ENCODE measurements at places on chromosomes 6 and 20.

DNA sequence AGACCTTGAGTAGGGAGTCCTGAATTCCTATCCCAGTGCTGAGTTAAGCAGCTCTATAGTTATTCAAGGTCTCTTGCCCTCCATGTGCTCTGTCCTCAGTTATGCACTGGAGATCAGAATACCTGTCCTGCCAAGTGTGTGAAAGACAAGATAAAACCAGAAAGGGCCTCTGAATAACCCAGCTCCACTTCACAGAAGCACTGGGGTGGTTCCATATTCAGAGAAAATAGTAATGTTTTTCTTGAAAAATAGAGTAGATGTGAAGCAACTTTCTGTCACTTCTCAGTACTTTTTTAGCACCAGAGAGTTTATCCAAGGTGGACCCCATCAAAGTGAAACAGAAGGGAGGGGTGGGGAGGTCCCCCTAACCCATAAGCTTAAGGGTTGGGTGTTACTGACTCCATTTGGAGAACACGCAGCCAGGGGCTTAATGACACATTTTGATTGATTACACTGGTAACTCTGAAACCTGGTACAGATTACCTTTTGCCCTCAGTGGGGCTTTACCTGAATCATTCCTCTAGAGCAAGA is 509.8 kb upstream of the JARID2 start:
- DNase-seq: no peak

GRCh38 chr20:38001173-38001875 is 31.9 kb downstream of the TTI1 start:
- no peak for DNase-seq

DNA sequence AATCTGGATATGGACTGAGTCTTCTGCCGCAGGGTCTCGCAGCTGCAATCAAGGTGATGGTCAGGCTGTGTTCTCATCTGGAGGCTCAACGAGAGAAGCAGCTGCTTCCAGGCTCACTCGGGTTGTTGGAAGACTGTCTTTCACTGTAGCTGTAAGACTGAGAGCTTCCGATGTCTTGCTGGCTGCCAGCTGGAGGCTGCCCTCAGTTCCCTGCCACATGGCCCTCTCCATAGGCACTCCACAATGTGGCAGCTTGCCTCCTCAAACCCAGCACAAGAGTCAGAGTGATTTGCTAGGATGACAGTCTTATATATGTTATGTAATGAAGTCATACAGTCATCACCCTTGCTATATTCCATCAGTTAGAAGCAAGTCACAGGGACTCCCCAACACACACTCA is 290.5 kb upstream of the CDYL start:
- DNase-seq: no peak

GRCh38 chr20:43572891-43573290 is 14.1 kb downstream of the SGK2 start:
- DNase-seq: no peak

DNA sequence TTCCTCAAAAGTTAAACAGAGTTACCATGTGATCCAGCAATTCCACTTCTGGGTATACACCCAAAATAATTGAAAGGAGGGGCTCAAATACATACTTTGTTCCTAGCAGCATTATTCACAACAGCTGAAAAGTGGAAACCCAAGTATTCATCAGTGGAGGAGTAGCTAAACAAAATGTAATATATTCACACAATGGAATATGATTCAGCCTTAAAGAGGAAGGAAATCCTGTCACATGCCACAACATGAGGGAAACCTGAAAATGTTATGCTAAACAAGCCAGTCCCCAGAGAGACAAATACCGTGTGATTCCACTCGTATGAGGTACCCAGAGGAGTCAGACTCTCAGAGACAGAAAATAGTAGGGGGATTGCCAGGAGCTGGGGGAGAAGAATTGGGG is 44.5 kb downstream of the PXDC1 start:
- DNase-seq: no peak

- no peak for DNase-seq
These were observed 69.2 kb upstream of the SMIM29 start for GRCh38 chr6:34317882-34318498.

DNA sequence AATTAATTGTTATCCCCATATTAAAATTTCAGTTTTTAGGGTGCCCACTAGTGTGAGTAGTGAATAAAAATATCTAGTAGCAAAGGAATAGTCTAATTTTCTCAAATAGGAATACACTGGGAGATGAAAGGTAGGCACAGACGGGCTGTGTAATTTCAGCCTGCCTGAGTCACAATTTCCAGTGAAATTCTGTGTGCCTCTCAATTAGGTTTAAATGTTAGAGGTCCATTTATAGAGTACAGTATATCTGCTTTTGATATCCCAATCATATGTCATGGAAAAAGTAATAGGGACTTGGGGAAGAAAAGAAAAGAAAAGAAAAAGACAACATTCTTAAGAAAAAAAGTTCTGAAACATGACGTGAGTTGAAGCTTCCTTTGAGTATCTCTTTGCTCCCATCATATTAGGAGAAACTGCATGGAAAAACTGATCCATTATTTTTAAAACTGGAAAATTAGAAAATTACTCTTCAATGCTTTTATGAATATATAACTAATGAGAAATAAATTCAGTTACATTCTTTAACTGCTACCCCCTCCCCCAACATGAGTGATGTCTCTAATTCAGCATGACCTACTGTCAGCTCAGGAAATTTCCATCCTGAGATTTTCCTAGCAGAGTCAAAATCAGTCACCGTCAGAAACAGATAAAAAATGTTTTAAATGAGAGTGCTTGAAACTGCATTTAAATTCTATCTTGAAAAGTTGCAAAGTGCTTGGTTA is 473.8 kb upstream of the HSF2 start:
- DNase-seq: no peak

DNA sequence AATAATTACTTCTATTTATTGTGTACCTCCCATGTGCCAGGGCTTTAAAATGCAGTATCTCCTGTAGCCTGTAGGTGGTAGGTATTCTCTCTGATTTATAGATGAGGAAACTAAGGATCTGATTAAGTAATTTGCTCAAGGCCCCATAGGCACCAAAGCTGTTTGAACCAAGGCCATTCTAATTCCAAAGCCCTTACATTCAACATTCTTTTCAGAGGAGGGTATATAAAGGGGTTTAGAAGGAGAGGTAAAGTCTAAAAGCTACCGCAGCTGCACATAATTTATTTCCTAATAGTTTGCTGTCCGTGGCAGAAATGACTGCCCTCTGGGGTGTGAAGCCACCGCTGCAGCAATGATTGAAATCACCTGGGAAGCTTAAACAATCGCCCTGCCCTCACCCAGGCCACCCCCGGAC is 95.0 kb upstream of the FAM8A1 start:
- DNase-seq: no peak

DNA sequence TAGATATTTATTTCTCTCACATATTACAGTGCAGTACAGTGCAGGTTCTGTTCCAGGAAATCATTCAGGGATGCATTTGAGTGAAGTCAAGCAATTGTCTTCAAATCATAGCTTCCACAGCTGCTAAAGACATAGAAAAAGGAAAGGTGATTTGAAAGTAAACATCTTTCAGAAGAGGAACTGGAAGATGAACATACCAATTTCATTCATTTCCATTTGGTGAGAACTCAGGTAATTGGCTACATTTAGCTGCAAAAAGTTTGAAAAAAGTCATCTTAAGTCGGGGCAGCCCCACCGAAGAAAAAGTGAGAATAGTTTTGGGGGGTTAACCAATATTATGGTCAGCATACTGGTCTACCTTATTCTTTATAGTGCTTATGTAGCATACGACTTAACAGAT is 61.4 kb upstream of the IL20RA start:
- no peak for DNase-seq

GRCh38 chr6:7765575-7766325 is 39.9 kb downstream of the BMP6 start:
- no peak for DNase-seq

DNA sequence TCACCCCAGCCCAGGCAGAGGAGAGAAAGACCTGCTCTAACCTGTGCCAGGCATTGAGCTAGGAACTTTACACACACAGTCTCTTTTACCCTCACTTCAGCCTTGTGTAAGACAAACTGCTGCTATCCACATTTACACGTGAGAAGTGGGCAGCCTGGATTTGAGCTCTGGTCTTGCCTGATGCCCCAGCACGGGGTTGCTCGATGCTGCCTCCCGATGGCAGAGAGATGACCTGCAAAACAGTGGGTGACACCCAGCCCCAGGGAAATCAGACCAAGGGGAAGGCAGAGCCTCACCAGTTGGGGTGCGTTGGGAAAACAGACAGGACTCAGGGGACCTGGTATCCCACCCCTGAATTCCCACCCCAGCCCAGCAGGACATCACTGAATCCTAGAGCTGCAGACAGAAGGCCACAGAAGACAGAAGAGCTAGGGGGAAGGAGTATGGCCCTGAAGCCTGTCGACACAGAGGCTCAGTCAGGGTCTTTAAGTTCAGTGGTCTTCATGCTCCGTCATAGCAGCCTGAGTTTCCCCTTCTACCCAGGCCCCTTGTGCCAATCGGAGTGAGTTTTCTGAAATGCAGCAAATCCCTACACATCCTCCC is 990 bp downstream of the BPI start:
- DNase-seq: peak; percentile 17

- no peak for DNase-seq
These were observed 14.4 kb downstream of the SLC22A3 start for GRCh38 chr6:160362556-160362955.

DNA sequence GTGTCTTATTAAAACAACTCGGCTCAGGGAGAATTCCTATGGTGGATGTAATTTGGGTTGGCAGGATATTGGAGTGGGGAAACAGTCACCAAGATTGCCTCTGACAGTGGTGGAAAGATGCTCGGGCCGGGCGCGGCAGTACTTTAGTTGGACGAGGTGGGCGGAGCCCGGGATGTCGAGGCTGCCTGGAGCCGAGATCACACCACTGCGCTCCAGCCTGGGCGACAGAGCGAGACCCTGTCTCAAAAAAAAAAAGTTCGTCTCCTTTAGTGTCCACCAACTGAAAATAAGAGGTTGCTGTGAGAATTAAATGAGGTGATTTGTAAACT is 621 bp downstream of the NOL7 start:
- DNase-seq: peak; percentile 36

DNA sequence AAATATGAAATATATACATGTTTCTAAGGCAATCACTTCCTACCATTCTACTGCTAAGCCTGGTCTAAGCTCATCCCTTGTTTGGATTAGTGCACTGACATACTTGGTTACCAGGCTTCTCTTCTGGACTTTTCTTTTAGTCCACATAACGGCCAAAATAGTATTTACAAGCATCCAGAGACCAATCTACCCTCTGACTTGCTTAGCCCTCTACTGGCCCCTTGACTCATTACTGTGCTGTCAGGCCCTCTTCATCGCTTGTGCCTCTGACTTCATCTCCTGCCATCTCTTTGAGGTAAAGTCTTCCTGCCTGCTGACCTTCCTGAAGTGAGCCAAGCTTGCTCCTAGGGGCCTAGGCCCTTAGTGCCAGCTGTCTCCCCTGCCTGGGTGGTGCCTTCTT is 35.1 kb downstream of the TULP4 start:
- DNase-seq: no peak

DNA sequence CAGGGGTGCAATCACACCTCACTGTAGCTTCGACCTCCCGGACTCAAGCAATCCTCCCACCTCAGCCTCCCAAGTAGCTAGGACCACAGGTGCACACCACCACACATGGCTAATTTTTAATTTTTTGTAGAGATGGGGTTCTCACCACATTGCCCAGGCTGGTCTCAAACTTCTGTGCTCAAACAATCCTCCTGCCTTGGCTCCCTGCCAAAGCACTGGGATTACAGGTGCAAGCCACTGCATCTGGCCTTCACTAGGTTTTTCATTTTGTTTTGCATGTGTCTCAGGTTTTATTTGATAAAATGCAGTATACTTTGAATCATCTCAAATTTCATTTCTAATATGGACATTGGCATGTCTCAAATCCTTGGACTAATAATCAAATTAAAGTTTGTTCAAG is 98.7 kb downstream of the SLC16A10 start:
- DNase-seq: peak; percentile 2

GRCh38 chr6:131765081-131765803 is 42.6 kb upstream of the ENPP1 start:
- DNase-seq: no peak

- no peak for DNase-seq
These were observed 8.6 kb upstream of the CLIC5 start for GRCh38 chr6:46024124-46024769.

- DNase-seq: no peak
These were observed 58.6 kb upstream of the SNX9 start for GRCh38 chr6:157764178-157765068.

- no peak for DNase-seq
These were observed 265.4 kb downstream of the THBS2 start for GRCh38 chr6:168988280-168988679.

GRCh38 chr6:69816569-69816968 is 19.8 kb upstream of the LMBRD1 start:
- DNase-seq: no peak

- DNase-seq: no peak
These were observed 6.8 kb downstream of the NRN1 start for GRCh38 chr6:5999688-6000608.

- DNase-seq: peak; percentile 45
These were observed 3.9 kb downstream of the HEY2 start for GRCh38 chr6:125753218-125753936.

- DNase-seq: no peak
These were observed 39.7 kb downstream of the PIM1 start for GRCh38 chr6:37209461-37210205.

GRCh38 chr6:36221674-36222073 is 25.1 kb downstream of the BRPF3 start:
- DNase-seq: no peak

DNA sequence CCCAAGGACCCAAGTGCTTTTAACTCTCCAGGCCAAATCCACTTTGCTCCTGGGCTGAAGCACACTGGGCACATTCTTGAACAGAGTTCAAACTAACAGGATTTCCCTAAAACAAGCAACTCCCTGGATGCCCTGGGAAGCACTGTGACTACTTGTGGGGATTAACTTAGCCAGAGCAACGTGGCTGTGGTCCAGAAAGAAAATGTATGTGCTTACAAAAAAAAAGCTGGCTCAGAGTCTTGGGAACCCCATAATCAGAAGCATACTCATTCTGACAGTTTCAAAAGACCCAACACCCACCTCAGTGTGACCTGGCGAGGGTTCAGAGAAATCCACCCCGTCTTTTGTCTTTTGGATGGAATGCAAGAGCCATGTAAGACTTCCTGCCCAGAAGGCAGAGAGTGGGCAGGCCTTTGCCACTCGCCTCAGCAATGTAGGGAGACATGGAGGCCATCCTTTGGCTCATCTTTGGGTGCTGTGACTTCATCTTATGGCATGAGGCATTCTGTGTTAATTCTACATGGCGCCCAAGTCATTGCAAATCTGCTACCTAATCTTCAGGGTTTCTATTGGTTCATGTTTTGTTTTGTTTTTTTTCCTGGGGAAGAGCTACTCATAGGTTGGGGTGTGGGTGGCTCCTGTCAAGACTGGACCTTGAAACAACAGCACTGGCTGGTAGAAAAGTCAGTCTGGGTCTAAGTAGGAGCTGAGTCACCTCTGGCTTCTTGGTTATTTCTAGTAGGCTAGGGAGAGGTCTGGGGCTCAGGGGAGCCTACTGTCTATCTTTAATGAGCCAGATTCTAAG is 248.6 kb upstream of the SUPT3H start:
- DNase-seq: no peak

GRCh38 chr20:63194007-63194796 is 21.7 kb downstream of the YTHDF1 start:
- DNase-seq: no peak

- no peak for DNase-seq
These were observed 3.2 kb downstream of the POLH start for GRCh38 chr6:43579171-43579570.

- DNase-seq: no peak
These were observed 8.7 kb upstream of the WTAP start for GRCh38 chr6:159718634-159719033.

GRCh38 chr6:144804246-144804790 is 519.2 kb downstream of the UTRN start:
- DNase-seq: peak; percentile 50

All from NCI-H146 (cell line).